Kidney (tissue), 22 donors: ENCODE measurements at places on chromosomes 11 and 22. TPM values are rescaled to one million over a fixed set of nuclear protein-coding genes. Genes with fewer than 3 reads are reported as not detected.

GRCh38 chr11:134941326-134941725 is 529.3 kb upstream of the B3GAT1 start:
- no peaks in the 10 kb centered on the region for H3K27me3 ChIP-seq
- no peak overlapping the region for H3K4me3 ChIP-seq
- H3K4me1 ChIP-seq, result no peaks in the 10 kb centered on the region
- no peak overlapping the region for H3K27ac ChIP-seq
- no peaks in the 10 kb centered on the region for H3K36me3 ChIP-seq
- no peak for DNase-seq

- no peak overlapping the region for H3K4me3 ChIP-seq
- no peaks in the 10 kb centered on the region for H3K36me3 ChIP-seq
- DNase-seq, result no peak
- no peaks in the 10 kb centered on the region for H3K4me1 ChIP-seq
- H3K27ac ChIP-seq, result no peak overlapping the region
Observed at GRCh38 chr11:82775736-82776346, 42.2 kb upstream of the FAM181B start.

- no peaks in the 10 kb centered on the region for H3K27me3 ChIP-seq
- H3K4me3 ChIP-seq, result no peak overlapping the region
- peak overlapping the region; percentile 53 for H3K27ac ChIP-seq
- DNase-seq, result no peak
- peaks cover 8% of the 10 kb centered on the region for H3K4me1 ChIP-seq
- H3K36me3 ChIP-seq, result peaks cover under 1% of the 10 kb centered on the region
Observed at GRCh38 chr22:24391836-24392217, 35.6 kb upstream of the ADORA2A start.

- no peaks in the 10 kb centered on the region for H3K36me3 ChIP-seq
- peak overlapping the region; percentile 87 for H3K27ac ChIP-seq
- H3K4me3 ChIP-seq, result peak overlapping the region; percentile 31
- peaks cover 4% of the 10 kb centered on the region for H3K4me1 ChIP-seq
- DNase-seq, result peak; percentile 55
Observed at GRCh38 chr11:67561971-67562619, 21.5 kb upstream of the GSTP1 start.

DNA sequence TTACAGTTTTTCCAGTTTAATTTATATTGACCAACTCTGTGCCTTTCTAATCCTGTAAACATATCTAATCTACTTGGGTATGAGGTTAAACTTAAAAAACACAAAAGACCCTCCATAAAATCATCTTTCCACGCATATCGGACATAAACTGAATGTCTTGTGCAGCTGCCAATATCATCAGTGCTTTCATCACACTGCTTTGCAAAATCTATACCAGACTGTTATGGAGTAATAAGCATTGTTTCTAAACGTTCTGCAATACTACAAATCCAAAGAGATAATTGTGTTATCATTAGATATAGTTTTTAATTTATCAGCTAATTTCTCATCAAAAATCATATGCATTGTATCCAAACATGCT is 36.1 kb upstream of the AMPD3 start:
- no peak overlapping the region for H3K27ac ChIP-seq
- no peaks in the 10 kb centered on the region for H3K4me1 ChIP-seq

GRCh38 chr22:20125201-20126174 is 6.1 kb upstream of the ZDHHC8 start:
- no peak overlapping the region for H3K27ac ChIP-seq
- no peak for DNase-seq
- H3K4me3 ChIP-seq, result no peak overlapping the region
- H3K27me3 ChIP-seq, result no peaks in the 10 kb centered on the region

DNA sequence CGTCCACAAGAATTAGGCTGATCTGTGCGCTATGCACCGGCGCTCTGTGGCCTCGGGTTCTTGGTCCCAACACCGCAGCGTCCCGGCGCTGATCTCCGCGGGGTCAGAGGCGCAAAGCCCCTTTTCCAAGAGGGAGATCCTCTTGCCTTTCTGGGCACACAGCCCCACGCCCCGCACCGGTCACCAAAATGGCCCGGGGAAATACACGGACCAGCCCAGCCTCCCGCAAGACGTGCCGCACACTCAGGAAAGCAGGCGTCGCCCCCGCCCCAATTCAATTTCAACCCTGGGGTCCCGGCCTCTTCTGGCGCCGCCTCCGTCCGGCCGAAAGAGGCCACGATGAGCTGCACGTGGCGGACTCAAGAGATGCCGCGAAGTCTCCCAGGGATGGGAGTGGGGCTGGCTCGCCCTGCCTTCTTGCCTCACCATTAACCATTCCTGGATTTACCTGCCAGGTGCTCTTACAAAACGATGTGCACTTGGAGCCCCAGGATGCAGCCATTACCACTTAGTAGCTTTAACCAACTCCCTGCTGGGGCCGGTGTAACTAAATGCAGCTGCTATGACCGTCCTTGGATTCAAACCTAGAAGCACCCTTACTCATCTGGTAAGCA is 10.5 kb downstream of the PIWIL3 start:
- H3K27ac ChIP-seq, result no peak overlapping the region
- H3K36me3 ChIP-seq, result no peaks in the 10 kb centered on the region
- no peak for DNase-seq
- no peaks in the 10 kb centered on the region for H3K4me1 ChIP-seq
- H3K4me3 ChIP-seq, result no peak overlapping the region

GRCh38 chr22:29912605-29913398 is 29.8 kb downstream of the MTMR3 start:
- no peaks in the 10 kb centered on the region for H3K4me1 ChIP-seq
- no peak for DNase-seq
- H3K27me3 ChIP-seq, result no peaks in the 10 kb centered on the region
- H3K36me3 ChIP-seq, result no peaks in the 10 kb centered on the region
- no peak overlapping the region for H3K27ac ChIP-seq

DNA sequence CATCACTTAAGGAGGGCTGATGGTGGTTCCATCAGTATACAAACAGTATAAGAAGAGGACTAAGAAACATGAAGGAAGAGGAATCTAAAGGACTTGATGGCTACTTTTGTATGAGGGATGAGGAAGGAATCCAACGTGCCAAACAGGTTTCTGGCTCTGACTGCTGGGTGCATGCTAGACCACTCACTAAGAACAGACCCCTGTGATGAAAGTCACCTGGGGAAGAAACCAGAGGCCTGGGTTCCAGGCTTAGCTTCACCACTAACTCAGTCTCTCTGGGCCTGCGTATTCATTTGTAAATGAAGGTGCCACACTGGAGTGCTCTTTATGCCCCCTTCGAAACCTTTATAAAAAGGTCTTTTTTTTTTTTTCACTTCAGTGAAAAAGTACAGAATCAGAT is 55.1 kb downstream of the AAMDC start:
- no peak overlapping the region for H3K27ac ChIP-seq
- DNase-seq, result no peak

DNA sequence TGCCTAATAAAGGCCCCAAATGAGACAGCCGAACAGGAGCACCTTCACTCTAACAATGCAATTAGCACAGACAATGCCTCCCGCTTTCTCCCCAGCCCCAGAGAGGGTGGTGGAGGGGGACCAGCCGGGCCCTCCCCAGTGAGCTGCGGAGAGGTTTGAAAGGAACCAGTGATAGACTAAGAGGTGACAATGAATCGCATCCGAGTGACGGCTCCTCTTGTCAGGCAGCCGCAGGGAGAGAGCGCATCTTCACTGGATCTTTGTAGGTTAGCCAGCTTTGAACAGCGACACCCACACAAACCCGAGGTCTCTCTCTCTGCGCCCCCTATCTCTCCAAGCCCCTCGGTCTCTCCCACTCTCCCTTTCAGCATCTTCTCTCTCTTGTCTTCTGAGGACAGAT is 28.0 kb downstream of the FLRT1 start:
- no peak for DNase-seq
- H3K4me3 ChIP-seq, result no peak overlapping the region
- no peaks in the 10 kb centered on the region for H3K4me1 ChIP-seq
- no peak overlapping the region for H3K27ac ChIP-seq

GRCh38 chr11:32586576-32587190 is 3.1 kb downstream of the EIF3M start:
- H3K36me3 ChIP-seq, result peaks cover 14% of the 10 kb centered on the region
- H3K27me3 ChIP-seq, result no peaks in the 10 kb centered on the region
- H3K4me1 ChIP-seq, result peaks cover 5% of the 10 kb centered on the region

DNA sequence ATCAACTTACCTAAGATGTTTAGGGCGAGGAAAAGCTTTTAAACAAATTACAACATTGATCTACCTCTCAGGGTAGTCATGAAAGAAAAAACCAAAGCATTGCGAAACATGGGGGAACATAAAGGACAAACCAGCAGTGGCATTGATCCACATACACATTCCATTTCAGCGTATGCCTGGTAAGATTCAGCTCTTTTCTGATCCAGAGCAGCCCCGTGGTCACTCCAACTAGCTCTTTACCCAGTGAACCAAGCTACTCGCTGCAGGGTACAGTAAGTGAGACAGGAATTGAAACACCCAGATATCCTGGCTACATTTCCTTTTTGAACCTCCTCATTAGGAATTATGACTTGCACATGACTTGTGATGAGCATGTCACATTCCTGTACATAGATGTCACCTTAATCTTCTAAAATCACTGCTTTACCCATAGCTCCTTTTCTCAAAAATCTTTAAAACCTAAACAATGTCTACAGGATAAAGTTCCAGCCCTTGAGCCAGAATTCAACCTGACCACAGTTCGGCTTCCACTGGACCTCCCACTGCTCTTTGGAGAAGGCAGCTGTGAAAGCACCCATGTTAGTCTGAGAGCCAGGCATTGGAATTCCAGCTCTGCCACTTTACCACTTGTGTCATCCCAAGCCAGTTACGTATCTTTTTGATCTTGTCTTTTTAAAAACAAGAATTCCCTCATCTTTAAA is 42.9 kb upstream of the AKIP1 start:
- H3K4me1 ChIP-seq, result no peaks in the 10 kb centered on the region
- no peak overlapping the region for H3K27ac ChIP-seq
- no peak for DNase-seq
- H3K4me3 ChIP-seq, result no peak overlapping the region

DNA sequence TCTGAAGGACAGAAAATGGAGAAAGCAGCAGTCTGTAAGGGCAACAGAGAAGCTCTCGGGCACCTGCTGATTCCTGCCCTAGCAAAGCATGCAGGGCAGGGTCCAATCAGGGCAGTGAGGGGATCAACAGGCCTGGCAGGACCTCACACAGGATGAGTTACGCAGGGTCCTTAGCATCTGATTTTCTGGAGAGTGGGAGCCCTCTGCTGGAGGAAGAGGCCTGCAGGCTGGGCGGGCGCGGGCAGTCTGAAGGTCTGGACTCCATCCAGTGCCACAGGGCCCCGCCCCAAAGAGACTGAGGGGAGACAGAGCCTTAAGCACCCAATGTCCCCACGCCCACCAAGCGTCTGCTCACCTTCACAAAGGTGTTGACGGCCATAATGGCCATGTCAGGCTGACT is 28.9 kb downstream of the AP1B1 start:
- peak; percentile 75 for DNase-seq
- H3K36me3 ChIP-seq, result peaks cover 35% of the 10 kb centered on the region
- H3K27ac ChIP-seq, result no peak overlapping the region

DNA sequence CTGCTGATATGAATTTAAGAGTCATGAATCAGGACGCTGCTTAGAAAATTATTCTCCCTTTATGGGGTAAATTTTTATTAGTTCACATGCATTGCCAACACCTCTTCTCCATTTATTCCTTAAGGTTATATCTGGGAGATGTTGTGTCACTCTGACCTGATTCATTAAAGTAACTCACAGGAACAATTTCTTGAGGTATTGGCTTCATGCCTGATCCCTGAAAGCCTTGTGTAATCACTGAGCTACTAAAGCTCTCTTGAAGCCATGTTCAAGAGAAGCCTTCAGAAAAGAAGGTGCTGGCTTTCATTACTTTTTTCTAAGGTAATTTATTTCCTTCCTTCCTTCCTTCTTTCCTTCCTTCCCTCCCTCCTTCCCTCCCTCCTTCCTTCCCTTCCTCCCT is 420.6 kb downstream of the RAB38 start:
- no peaks in the 10 kb centered on the region for H3K36me3 ChIP-seq
- H3K27ac ChIP-seq, result no peak overlapping the region
- no peaks in the 10 kb centered on the region for H3K27me3 ChIP-seq
- H3K4me1 ChIP-seq, result no peaks in the 10 kb centered on the region
- DNase-seq, result no peak

DNA sequence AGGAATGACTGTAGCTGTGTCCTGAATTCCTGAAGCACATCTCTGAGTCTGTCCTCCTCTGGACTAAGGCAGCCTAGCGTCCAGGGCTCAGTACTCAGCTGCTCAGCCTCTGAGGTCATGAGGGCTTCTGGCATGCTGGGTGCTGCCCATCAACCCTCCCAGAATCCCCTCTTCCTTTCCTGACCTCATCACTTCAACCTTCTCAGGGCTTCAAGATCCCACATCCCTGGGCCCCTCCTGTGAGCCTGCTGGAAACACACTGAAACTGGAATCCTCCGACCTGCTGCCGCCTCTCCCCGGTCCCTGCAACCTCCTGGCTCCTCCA is 803 bp downstream of the KRTAP5-8 start:
- no peaks in the 10 kb centered on the region for H3K36me3 ChIP-seq
- no peak overlapping the region for H3K4me3 ChIP-seq
- H3K27ac ChIP-seq, result no peak overlapping the region
- H3K4me1 ChIP-seq, result peaks cover 5% of the 10 kb centered on the region

GRCh38 chr11:22069844-22070243 is 123.0 kb upstream of the ANO5 start:
- no peak overlapping the region for H3K4me3 ChIP-seq
- no peaks in the 10 kb centered on the region for H3K36me3 ChIP-seq
- no peak for DNase-seq
- no peak overlapping the region for H3K27ac ChIP-seq

DNA sequence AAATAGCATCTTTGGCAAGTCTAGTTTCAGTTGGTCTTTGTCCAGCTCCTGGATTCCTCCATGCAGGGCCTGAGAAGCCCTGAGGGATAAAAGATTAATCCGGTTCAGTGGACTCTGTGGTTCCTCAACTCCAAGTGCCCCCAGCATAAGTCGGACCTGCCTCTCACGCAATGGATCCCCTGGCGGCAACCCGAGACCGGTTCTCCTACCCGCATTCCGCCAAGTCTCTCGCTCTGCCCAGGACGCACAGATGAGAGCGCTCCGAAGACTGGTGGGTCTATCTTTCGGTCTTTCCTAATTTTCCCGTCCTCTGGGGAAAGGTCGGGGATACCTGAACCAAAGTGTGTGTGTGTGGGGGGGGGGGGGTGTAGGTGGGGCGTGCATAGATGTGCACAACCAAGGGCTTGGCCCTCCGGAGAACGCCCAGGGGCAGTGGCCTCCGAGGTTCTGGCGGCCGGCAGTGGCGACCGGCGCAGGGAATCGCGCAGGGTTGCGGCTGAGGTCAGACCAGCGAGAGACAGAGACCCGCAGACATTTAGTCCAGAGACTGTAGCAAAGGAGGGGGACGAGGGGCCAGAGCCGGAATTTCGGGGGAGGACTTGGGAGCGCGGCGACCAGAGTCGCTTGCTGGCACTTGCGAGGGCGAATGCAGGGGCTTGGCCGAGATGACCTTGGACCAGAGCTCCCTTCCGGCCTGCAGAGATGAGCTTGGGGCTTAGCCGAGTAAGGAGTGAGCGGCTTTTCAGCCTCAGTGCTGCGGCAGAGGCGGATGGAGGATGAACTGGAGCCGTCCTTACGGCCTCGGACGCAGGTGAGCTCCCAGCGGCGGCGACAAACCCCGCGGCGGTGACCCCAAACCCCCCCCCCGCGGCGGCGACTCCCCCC is 712 bp upstream of the SLC2A11 start:
- no peaks in the 10 kb centered on the region for H3K27me3 ChIP-seq
- no peaks in the 10 kb centered on the region for H3K4me1 ChIP-seq
- H3K36me3 ChIP-seq, result no peaks in the 10 kb centered on the region
- peak; percentile 84 for DNase-seq
- H3K27ac ChIP-seq, result peak overlapping the region; percentile 93

Gene SNX32
- total RNA-seq, result 1.0 TPM

Gene SMTNL1
- total RNA-seq, result not detected

Gene IRAG1
- total RNA-seq, result 38.1 TPM

Gene FREY1
- total RNA-seq, result 1.0 TPM

Gene FOLR1
- total RNA-seq, result 41.2 TPM

Gene GNB1L
- total RNA-seq, result 4.4 TPM

Gene OR51B6
- total RNA-seq, result not detected
